Hematopoietic multipotent progenitor cell treated with erythropoietin and hydrocortisone succinate and interleukin-3 and kit ligand, for 15 days (in vitro differentiated cells): ENCODE measurements at places on chromosomes 1 and 21.

GRCh38 chr1:157595356-157595755, 2.5 kb downstream of the FCRL4 start:
- no peak for DNase-seq

GRCh38 chr21:36347962-36348328, 27.9 kb downstream of the MORC3 start:
- DNase-seq = no peak

DNA sequence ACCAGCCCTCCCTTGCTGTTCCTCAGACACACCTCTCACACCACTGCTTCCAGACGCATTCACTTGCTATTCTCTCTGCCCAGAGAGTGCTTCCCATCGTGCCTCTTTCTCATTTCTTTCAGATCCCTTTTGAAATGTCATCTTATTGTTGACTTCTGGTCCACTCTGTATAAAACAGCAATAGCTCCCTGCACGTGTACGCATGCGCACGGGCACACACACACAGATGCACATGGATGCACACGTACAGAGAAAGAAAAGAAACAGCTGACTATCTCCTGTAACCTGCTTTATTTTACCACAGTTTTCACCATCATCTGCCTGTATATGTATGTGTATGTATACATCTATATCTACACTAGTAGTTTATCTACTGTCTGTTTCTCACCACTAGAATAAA, 285.9 kb upstream of the NR5A2 start:
- DNase-seq = no peak

- DNase-seq = peak; percentile 28
Observed at GRCh38 chr1:244836135-244836521, 670 bp downstream of the COX20 start.

DNA sequence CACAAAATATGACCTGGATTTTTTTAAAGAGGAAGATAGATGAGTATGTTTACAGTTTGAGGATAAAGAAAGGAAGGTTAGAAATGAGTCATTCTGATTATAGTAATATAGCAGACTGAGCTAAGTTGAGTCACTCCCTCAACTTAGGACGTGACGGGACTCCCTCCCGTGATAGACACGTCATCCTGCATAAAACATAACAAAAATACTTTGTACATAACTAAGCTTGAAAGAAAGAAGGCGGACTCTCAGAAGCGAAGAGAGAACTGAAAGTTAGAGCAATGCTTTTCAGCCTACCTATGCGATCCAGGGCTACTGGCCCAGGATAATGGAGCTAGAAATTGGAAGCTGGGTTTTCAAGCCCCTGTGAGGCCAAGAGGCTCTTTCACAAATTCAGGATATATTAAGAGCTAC, 53.0 kb upstream of the DESI2 start:
- no peak for DNase-seq

DNA sequence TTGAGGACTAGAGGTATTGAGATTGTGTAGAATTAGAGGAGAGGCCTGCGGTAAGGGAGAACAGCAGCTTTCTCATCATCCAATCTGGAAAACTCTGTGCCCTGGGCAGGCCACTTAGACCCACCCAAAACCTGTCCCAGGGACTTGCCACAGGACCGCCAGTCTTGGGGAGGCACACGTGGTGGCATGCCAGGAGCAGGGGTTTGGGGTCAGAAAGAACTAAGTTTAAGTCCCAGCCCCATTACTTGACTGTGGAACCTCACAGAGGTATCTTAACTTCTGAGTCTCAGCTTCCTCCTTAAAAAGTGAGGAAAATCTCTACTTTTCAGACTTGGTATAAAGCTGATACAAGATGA, 356.6 kb downstream of the HHAT start:
- DNase-seq = no peak

DNA sequence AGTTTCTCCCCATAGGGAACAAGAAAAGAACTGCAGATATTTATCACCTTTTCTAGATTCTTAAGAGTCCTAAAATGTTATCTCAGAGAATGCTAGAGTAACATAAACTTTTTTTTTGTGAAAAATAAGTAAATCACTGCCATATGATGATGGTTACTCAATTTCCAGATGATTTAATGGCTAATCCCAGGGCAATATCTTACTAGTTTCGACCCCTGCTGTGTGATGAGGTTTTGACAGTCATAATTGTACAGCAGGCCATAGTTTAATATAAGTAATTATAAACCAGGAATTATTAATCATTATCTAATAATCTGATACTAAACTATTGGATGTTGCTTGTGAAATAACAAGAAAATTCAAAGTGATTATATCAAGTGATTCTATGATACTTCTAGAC, 210.6 kb downstream of the HLX start:
- DNase-seq = no peak

DNA sequence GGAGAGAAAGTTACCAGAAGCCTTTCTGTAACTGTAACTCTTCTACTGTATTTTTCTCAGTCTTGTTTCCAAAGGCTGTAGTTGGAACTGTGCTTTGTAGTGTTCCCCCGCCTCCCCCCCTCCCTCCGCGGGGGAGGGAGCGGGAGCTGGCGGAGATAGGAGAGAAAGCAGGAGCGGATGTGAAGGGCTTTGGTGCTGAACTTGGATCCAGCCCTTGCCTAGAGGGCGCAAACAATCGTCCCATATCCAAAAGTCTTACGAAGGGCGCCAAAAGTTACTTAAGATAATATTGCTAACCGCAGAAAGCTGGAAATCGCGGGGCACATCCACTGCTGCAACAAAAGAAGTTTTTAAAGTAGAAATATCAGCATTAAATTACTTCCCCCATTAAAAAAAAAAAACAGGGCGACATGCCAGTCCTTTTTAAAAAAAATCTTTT, 2.4 kb upstream of the NFIA start:
- DNase-seq = peak; percentile 72

DNA sequence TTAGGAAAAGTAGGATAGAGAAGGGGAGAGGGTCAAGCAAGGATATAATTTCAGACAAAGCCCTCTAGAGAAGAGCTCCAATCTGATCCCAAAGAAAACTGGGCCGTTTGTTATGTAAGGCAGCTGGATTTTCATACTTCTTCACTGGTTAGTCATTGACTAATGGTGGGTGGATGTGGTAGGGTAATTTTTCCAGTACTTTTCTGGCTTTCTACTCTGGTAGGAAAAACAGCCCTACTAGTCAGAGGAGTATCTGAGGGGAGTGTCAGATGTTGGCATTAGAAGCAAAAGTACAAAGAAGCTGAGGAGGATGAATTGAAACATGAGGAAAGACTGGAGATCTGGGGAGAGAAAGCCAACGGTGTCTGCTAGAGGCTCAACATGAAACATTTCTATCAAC, 145.3 kb downstream of the TNFSF18 start:
- DNase-seq = no peak

DNA sequence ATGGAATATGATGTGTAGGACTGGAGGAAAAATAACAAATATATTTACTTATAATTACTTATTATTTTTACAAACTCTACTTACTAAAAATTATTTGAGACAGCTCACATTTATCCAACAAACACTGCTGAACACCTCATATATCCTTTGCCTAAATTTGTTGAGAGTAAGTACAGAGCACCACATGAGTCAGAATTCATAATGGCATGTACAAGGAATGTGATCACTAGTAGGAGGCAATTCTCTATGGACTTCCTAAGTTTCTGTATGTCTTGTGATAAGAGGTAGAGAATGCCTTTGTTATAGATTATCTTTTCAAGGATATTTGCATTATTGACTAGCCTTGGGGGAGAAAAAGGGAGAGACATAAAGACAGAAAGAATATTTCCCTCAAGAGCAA, 8.2 kb upstream of the ST6GALNAC3 start:
- no peak for DNase-seq

- DNase-seq = no peak
Observed at GRCh38 chr21:44753357-44753756, 42.0 kb upstream of the TSPEAR start.

GRCh38 chr1:5623399-5623798, 368.8 kb downstream of the NPHP4 start:
- no peak for DNase-seq

GRCh38 chr1:172401892-172402291, 18.6 kb upstream of the C1orf105 start:
- DNase-seq = no peak

- no peak for DNase-seq
Observed at GRCh38 chr1:26614655-26615411, 81.0 kb upstream of the ARID1A start.

- no peak for DNase-seq
Observed at GRCh38 chr1:187682112-187682511, 853.4 kb downstream of the PLA2G4A start.

DNA sequence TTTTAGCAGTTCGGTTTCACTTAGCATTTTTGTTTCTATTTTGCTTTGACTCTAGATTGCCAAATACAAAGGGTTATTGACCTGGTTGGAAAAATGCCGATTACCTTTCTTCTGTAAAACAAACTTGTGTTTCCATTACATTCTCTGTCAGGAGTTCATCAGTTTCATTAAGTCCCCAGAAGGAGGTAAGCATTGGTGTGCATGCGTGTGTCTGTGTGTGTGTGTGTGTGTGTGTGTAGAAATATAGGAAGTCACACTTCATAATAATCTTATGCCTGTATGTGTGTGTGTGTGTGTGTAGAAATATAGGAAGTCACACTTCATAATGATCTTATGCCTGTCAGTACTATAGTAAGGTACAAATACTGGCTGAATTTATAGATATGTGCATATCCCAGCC, 10.0 kb downstream of the RGSL1 start:
- no peak for DNase-seq
